ENCODE measurements at places on chromosomes 3 and 15.

DNA sequence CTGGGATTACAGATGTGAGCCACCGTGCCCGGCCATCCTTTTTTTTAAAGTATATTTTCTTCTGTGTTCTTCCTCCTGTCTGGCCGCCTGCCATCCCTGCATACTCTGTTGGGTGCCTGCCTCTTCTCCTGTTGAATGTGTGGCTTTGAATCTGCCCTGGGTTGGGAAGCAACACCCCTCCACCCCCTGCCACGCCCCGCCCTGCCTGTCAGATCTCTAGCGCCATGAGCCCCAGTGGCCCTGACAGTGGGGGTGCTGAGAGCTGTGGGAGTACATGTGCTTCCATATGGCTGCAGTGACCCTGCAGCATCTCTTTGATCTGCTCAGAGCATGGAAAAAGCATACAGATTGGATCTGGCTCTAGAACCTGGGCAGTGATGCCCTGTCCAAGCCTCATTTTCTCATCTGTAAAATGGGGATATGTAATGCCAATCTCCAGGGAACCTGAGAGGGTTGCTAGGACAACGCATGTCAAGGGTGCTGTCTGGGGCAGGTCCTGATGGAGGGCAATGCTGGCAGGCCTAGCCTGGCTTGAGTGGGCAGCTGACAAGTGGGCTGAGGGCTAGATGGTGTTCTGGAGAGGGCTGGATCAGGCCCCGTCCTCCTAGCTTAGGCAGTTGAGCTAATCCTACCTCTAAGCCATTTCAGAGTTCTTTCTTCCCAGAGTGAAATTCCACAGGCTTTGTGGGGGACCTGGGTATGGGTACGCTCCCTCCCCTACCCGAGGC lies 23.9 kb downstream of the CCDC13 start:
- no peak for DNase-seq

GRCh38 chr3:26623419-26624208 lies 1.0 kb downstream of the LRRC3B start:
- DNase-seq: no peak

- DNase-seq: no peak
Measured at GRCh38 chr3:9553021-9553947, at the start of gene LHFPL4. Gene LHFPL4 (minus strand): TSS chr3:9553822. CDS start chr3:9552679, 1,143 bp downstream.

GRCh38 chr3:172397716-172398405 lies 50.4 kb downstream of the GHSR start:
- no peak for DNase-seq

DNA sequence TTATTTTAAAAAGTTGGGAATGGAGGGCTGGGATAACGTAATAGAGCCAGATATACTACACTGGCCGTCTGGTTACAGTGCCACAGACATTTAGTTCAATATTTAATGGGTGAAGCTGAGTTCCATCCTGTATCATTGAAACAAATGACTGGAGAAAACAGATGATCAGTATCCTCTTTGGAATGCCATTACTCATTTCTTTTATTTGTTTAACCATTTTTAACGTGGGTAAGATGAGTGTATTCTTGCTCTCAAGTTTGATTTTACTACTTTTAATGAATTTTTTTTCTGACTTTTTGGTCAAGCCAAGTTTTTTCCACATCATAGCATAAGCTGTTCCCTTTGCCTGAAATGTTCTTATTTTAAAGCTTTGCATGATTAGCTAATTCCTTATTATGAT lies 53.9 kb upstream of the GRM7 start:
- DNase-seq: no peak

GRCh38 chr15:71050461-71050860 lies 64.8 kb upstream of the THSD4 start:
- DNase-seq: no peak

- DNase-seq: no peak
Measured at GRCh38 chr3:108053067-108053466, 37.8 kb downstream of the CD47 start.

DNA sequence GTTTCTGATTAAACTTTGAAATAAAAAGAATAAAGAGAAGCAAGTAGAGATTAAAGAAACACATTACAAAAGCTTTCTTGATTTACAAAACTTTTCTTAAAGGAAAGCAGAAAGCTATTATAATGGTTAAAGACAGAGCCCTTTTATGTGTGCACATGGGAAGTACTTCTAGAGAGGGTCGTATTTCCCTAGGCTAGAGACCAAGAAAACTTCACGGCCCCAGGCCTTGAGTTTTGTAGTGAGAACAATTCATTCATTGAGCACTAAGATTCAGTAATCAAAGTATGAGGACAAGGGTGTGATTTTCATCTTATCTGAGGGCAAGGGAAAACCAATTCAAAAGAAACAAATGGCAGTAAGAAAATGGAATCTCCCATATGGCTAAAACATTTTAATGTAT lies 854.1 kb downstream of the ROBO1 start:
- DNase-seq: no peak

DNA sequence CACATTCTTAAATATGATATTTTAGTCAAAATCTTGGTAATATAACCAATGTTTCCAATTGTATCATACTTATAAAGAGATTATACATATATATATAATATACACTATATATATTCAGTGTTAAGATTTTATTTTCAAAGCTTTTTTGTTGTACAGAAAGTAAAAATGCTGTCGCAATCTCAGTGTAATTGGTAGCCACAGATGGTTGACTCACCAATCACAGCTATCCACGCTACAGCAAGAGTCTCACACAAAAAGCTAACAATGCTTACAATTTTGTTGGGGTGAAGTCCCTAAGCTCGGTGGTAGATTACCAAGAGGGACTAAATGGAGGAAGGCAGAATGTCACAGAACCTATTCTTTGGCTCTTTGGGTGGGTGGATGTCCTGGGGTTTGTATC lies 16.9 kb upstream of the CFAP161 start:
- no peak for DNase-seq

DNA sequence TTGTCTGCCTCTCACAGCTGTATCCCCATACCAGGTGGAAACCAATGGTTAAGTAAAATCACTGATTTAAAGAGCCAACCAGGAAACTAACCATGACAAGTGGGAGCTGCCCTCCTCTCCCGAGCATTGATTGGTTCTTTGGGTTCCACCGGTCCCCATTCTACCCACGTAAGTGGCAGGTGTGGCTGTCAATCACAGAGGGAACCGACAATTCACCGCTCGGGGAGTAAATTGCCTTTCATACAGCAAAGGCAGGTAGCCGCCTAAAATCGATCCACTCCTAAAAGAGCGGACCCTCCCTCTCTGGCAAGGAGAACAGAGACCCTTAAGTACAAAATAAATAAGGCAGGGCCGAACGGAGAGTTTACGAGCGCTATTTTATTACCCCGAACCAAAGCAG lies 1.2 kb downstream of the ERC2 start:
- peak; percentile 25 for DNase-seq

DNA sequence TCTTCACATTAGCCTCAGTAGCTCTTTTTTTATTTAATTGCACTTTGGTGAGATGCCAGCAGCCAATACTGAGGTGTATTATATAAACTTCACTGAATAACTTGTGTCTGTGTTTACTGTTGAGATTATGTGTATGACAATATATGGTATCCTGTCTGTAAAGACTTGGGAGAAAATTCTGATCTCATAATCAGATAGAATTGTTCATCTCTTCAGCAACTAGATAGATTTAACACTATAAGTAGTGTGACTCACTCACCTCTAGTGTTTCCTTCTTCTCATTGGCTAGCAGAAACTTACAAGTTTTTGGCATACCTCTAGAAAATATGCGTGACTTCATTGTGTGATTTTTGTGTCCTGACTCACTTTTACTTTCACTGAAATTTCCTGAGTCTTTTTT lies 67.6 kb upstream of the TGFBR2 start:
- no peak for DNase-seq

GRCh38 chr3:148748283-148748682 lies 50.6 kb downstream of the AGTR1 start:
- DNase-seq: no peak

DNA sequence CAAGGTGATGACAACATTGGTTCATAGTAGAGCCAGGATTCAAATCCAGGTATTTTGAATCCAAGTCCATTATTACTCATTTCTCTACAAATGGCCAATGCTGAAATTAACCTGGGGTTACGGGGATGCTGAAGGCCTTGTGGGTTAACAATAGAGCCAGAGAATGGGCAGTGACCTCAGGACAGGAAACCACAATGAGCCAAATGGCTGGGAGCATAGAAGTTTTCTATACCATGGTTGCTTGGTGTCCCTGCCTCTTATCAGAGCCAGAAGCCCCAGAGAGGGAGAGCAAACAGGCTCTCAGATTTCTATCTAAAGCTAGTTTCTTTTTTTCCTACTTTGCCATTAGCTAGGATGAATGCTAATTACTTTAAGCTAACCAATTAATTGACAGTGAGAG lies 82.3 kb downstream of the TNIK start:
- no peak for DNase-seq

DNA sequence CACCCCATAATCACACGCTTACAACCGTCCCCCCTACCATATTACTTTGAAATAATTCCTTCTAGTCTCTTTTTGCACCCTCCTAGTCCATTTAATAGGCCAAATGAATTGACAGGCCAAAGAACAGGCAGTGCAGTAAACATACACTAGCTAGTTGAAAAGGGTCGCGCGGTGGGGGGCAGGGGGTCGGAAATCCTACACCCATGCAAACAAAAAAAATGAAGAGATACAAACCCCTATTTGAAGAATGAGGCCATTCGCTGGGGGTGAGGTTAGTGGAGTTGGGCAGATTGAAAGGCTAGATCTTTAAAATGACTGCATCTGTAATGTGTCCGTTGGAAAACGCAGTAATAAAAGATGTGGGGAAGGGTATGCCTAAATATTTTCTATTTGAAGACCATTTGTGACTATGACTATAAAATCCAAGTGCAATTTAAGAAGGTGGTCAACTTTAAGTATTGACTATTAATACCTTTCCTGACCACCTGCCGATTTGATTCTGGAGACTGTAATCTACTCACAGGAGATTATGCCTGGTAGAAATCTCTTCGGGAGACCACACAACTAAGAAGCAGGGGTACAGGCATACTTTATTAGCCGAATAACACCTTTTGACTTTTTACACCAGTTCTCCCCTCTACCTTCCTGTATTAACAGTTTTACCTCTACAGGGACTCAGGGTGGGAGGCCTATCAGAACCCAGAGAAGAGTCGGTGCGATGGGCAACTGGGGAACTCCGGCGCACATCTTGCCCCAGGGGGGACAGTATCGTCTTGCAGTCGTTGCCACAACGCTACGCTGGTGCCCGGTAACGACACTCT lies 762 bp upstream of the ARL6 start:
- no peak for DNase-seq

DNA sequence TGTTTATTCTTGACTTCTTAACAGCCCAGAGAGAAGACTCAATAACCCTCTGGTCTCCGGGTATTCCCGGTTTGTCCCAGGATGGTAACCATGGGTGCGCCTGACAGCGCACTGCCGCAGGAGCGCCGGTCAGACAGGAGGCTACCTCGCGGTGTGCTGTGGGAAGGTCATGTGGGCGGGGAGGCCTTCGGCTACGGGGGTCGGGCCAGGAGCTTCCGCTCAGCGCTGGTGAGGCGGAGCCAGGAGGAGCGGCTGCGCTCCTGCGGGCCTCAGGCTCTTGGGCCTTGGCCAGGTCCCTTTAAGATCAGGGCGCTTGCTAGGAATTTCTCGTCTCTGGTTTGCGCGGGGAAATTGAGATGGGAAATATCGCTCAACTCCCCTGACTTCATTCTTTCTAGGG lies 182.3 kb upstream of the NDN start:
- no peak for DNase-seq

GRCh38 chr3:58766587-58767282 lies 100.2 kb upstream of the FAM3D start:
- DNase-seq: no peak

- no peak for DNase-seq
Measured at GRCh38 chr3:59081071-59081470, 31.2 kb upstream of the CFAP20DC start.

DNA sequence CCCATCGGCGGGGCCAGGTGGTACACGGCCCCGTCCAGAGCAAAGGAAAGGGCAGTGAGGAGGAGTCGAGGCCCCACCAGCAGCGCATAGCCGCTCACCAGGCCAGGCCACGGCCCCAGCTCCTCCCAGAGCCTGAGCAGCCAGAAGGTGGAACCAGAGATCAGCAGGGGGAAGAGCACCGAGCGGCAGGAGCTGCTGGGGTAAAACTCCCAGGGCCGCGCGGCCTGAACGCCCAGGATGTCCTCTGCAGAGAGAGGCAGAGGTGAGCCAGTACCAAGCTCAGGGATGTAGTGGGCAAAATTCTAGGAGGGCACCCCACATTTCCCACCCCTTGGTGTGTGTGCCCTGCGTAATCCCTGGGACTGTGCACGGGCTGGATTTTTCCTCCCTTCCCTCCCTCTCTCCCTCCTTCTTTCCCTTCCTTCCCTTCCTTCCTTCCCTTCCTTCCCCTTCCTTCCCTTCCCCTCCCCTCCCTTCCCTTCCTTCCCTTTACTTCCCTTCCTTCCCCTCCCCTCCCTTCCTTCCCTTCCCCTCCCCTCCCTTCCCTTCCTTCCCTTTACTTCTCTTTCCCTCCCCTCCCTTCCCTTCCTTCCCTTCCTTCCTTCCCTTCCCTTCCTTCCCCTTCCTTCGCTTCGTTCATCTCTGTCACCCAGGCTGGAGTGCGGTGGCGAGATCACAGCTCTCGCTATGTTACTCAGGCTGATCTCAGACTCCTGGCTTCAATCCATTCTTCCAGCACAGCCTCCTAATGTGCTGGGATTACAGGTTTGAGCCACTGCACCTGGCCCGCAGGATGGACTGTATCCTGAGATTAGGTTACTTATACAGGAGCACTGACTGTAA lies 6.3 kb upstream of the NCBP2 start:
- DNase-seq: no peak

- no peak for DNase-seq
Measured at GRCh38 chr3:127908951-127909350, 6.1 kb upstream of the KBTBD12 start.

GRCh38 chr15:98904544-98904943 lies 103.0 kb downstream of the PGPEP1L start:
- no peak for DNase-seq

GRCh38 chr3:172259111-172259541 lies 189.1 kb downstream of the GHSR start:
- no peak for DNase-seq

GRCh38 chr3:34357461-34357860 lies 559.0 kb downstream of the PDCD6IP start:
- DNase-seq: no peak

DNA sequence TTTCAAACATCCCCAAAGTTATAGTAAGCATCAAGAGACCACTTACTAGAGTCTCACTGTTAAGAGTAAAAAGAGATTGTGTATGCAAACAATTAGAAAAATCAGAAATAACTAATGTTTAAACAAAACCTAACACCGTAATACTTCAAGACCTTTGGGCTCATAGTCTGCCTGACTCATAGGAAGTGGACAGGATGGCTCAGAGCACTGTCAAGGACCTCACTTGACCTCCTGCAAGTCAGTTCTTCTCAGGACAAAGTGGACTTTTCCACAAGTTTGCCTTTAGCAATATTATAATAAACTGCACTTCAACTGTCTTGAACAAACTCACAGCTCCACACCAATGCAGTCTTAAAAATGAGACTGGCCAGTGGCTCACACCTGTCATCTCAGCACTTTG lies 34.8 kb downstream of the IL12A start:
- DNase-seq: no peak

DNA sequence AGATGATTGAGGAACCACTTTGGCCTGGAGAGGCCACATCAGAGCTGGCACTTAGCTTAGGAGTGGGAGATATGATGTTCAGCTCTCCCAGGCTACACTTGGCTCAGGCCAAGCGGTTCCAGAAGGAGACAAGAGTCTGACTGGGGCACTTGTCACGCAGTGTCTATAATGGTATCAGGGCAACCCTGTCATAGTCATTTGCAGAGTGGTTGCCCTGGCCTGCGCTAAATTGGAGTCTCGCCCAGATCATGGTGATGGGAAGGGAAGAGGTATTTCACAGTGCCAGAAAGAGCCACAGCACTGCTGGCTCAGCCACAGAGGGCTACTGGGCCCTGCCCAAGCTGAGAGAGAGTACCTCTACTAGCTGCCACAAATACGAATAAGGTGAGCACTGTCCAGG lies 186.9 kb upstream of the CRBN start:
- DNase-seq: no peak

Measured in CD4-positive, alpha-beta T cell treated with Interleukin-2 at 100 ng/mL for 4 hours (primary cell).